ENCODE measurements at places on chromosomes 3 and 15.

DNA sequence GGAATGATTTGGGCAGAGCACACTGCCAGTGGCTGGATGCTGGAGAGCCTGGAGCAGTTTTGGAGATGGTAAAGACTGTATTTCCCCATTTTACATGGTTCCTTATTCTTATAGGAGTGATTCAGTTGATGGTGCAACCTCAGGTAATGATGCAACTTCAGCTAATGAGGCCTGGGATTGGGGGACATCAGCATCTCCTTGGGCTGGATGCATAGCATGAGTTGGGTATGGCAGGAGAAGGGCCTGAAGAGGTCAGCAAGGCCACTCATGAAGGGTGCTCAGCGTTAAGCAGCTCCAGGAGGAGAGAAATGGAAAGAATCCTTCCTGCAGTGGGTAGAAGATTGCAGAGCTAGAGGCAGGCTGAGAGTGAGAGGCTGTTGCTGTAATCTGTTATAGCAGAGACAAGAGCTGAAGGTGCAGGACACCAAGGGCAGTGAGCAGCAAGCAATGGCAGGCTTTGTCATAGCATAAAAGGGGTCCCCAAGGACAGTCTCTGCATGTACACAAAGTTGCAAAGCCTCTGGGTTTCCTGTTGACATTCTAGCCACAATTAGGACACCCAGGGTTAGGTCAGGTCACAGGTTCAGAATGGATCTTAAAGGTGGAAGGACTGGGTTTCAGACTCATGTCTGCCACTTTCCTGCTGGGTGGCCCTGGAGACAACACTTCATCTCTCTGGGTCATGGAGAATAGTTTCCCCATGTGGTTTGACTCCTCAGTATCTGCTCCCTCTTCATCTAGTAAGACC, 29.5 kb upstream of the SNRK start:
- DNase-seq = no peak

DNA sequence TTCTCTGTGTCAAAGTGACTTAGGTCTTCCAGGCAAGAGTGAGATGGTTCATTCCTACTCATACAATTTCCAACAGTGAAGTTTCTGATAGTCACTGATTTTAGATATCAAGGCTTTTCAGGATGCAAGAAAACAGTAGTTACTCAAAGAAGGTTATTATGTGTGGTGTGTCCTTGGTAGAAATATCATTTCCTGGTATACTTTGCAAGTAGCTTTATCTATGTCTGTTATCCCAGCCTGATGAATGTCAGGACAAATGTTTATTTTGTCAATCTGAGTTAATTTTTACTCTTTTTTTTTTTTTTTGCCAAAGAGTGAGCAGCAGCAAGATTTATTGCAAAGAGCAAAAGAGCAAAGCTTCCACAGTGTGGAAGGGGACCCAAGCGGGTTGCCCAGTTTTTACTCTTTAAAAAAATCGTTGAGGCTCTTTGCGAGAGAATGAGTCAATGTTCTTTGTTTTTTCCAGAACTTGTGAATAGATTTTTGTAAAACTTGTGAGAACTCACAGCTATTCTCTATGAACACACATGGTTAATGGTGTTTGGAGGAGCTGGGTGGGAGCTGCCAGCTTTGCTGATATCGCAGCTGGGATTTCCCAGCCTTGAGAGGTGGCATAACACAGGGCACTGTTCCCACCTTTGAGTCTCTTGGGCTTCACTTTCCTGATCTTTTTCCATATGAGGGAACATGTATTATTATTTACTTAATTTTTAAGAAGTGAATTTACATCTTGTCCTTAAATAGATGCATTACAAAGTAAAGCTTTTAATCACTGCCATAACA, 51.9 kb downstream of the SV2B start:
- no peak for DNase-seq

- no peak for DNase-seq
These were observed 169.1 kb upstream of the IQSEC1 start for GRCh38 chr3:13242364-13242737.

DNA sequence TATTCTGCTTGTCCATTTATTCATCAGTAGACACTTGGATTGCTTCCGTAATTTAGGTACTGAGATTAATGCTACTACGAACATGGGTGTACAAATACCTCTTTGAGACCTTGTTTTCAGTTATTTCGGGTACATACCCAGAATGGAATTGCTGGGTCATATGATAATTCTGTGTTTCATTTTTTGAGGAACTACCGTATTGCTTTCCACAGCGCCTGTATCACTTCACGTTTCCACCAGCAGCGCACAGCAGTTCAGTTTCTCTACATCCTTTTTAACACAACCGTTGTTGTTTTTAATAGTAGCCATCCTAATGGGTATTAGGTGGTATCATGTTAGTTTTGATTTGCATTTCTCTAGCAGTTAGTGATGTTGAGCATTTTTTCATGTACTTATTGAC, 9.5 kb downstream of the PAK2 start:
- DNase-seq = no peak

DNA sequence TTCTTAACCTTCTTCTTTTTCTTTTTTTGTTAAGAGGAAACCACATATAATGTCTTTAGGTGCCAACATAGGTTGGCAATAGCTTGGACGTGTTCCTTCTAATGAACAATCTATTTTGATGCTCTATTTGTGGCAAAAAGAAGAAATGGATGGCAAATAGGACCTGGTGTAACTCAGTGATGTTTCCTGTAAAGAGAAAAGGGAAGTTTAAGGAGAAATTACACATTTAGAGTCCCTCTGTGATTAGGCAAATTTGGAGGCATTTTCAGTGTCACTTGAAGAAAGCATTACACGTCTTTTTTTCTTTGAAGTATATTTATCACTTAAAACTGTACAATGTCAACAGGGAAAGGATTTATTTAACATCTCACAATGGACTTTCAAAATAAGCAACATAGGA, 327.1 kb downstream of the ZIC1 start:
- no peak for DNase-seq
